KG1 (cell line): ENCODE measurements at places on chromosomes 6 and 20.
A peak's percentile ranks its signal among the peaks of the same experiment; 100 is the strongest.

DNA sequence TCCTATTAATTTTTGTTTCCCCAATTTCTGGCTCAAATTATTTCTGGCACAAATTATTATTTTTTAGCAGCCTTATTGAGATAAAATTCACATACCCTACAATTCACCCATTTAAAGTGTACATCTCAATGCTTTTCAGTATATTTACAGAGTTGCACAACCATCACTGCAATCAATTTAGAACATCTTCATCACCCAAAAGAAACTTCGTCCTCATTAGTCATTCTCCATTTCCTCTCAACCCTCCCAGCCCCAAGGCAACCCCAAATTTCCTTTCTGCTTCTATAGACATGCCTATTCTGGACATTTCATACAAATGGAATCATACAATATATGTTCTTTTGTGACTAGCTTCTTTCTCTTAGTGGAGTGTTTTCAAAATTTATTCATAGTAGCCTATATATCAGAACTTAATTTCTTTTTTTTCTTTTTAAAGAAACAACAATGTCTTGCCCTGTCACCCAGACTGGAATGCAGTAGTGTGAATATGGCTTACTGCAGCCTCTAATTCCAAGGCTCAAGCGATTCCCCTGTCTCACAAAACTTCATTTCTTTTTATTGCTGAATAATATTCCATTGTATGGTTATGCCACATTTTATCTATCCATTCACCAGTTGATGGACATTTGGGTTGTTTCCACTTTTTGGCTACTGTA is 84.5 kb downstream of the DNAH8 start:
- no peak for DNase-seq

DNA sequence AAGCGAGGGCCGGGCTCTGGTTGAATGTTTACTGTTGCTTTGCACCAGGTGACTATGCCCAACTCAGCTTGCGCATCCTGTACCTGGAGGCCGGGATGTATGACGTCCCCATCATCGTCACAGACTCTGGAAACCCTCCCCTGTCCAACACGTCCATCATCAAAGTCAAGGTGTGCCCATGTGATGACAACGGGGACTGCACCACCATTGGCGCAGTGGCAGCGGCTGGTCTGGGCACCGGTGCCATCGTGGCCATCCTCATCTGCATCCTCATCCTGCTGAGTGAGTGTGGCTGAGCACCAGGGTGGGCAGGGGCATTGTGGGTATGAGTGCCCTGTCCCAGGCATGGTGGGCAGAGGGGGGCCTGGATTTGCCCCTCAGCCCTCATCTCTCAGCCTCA is 136.1 kb downstream of the TAF4 start:
- DNase-seq: no peak

GRCh38 chr6:32933661-32934085 is 7.2 kb downstream of the HLA-DMB start:
- peak; percentile 12 for DNase-seq

GRCh38 chr6:134394208-134394607 is 76.3 kb upstream of the SGK1 start:
- no peak for DNase-seq

- no peak for DNase-seq
Observed at GRCh38 chr6:109252261-109253041, 129.8 kb downstream of the CD164 start.

- DNase-seq: no peak
Observed at GRCh38 chr6:119308991-119309657, 40.4 kb downstream of the MAN1A1 start.

DNA sequence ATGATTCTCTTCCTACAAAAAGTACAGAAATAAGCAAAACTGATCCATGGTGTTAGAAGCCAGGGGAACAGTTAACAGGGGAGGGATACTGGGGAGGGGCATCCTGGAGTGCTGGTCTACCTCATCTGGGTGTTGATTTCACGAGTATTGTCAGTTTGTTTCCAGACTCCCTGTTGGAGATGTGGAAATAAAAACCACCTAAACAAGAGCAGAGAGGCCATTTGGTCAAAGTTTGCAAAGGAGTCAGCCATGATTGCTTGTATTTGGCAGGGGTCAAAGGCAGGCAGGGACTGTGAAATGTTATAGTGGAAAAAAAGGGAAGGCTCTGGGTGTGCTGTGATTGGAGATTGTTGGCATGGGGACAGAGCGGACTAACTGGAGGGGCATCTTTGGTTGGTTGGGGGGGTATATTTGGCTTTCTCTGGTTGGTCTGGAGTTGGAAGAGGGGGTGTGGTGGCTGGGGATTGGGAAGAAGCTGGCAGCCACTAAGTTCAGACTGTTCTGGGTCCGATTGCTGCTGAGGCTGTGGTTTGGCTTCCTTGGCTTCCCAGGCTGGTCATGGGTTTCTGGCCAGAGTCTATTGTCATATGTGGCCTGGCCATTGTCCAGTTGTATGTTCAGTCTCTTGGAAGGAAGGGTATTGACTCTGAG is 14.9 kb upstream of the PANK2 start:
- DNase-seq: no peak

DNA sequence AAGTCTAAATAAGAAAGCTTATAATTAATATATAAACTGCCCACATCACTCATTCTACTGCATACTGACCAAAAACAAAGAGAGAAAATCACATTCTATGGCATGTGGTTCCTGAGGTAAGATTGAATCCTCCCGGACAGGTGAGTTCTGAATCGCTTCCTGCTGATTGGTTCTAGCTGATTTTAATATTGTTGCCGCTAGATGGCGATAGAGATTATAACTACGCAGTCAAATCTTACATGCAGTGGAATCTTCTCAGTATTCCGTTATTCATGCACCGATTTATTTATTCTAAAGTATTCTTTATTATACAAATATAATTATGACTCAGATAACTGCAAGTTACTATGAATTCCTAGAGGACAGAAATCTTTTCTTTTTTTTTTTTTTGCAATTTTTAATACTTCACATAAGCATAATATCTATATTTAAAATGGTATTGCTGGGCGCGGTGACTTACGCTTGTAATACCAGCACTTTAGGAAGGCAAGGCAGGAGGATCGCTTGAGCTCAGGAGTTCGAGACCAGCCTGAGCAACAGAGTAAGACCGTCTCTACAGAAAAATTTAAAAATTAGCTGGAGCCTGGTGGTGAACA is 24.2 kb upstream of the TMX4 start:
- DNase-seq: peak; percentile 57

DNA sequence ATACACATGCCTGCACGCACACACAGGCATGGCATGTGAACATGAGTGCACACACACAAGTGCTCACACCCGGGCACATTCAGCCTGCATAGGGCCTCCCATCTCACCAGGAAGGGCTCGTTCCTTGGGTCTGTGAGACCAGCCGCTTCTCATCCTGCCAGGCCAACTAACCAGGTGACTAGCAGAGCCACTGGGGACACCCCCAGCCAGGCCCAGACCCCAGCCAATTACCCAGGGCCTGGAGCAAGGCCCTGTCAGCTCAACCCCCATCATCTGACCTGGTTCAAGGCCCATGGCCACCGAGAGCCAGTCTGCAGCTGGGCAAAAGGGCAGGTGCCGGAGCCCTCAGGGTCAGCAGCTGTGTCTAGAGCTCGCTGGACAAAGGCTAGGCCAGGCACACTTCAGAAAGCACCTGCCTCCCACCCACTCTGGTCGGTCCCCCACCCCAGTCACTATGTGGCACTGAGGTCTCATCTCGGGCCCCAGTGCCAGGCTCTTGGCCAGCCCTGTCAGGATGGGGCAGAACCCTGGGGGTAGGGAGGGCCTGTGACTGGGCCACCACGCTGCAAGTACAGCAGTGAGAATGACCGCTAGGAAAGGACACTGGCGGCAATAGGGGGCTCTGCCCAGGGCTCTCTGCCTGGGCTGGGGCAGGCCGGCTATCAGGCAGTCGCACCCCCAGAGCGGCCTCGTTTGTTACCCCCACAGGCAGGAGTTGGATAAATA is 26.8 kb upstream of the MRGBP start:
- DNase-seq: no peak

DNA sequence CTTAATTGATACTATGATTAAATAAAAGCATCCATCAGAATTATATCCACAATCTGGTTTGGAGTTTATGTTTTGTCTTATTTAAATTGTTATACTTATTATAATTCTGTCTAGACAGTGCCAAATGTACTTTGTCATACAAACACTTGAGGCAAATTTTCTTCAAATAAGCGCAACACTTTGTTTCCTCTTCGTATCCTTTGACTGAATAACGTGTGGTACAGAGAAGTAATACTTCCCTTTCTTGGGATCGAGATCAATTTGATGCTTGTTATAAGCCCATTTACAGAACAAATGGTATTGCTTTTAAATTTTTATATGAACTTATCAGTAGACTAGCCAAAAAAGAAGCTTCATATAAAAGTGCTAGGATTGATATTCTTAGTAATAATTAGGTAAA is 111.0 kb downstream of the ATG5 start:
- DNase-seq: no peak

- no peak for DNase-seq
Observed at GRCh38 chr20:50762435-50763220, 31.2 kb downstream of the PARD6B start.
